Activated naive CD4-positive, alpha-beta T cell (primary cell): ENCODE measurements at places on chromosomes 3 and 15.

DNA sequence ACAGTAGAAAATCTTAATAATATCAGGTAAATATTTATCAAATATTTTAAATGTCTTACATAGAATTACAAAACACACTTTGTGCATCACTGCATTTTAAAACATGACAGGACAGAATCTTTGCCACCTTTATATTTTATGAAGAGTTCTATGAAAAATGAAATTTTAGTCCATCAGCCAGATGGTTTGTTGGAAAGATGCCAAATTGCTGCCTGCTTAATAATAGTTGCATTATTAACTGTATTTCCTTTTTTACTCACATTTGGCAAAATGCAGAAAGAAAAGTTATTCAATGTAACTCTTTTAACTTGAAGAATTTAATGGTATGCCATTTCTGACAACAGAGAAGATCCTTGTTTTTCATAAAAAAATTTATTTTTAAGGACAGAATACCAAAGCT is 1271.6 kb downstream of the NSUN3 start:
- DNase-seq: no peak

DNA sequence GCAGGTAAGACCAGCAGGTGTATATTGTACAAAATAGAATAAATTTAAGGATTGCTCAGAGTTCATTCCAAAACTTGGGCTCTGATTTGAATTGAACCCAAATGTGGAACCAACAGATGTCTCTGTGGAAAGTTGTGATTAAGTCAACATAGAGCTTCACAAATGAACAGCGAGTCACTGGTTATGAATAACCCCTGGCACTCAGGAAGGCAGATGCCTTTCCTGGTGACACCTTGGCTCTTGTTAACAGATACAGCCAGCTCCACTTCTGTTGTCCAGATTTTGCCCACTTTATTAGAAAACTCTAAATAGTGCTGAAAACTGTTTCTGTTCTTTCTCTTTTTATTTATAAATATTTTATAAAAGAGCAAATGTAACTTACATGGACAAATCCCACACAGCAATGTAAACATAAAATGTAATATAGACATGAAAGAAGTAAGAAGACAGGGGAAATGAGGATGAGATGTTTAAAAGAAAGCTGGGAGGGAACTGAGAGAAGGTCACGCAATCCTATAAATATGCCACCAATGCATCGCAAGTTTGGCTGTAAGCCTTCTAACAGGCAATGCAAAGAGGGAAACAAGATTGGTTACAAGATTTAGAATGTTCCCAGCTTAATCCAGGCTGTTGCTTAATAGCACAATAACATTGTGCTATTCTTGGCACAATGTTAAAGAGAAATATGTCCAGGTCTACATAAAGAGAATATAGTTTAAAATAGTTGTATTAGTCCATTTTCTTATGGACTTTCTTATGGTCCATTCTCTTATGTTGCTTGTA is 495.5 kb downstream of the TAFA4 start:
- DNase-seq: no peak

- no peak for DNase-seq
Observed at GRCh38 chr3:133836497-133837158, 31.0 kb downstream of the SRPRB start.

GRCh38 chr3:77602722-77603121 is 562.8 kb downstream of the ROBO2 start:
- no peak for DNase-seq

DNA sequence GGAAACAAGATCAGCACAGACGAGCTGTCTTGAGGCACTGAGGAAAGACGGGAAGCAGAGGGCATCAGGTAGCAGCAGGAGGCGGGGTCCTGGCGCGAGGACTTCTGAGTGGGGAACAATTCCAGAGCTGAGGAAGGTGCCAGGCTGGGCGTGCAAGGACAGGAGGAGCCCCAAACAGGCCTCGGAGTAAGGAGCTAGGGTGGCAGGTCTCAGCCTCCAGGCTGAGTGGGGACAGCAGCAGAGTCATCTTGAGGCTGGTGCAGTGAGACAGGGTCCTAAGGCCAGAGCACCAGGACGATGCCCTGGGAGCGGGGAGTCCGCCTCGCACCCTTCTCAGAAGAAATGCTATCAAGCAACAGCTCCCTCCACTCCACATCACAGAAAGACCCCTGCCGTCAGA is 78.4 kb downstream of the PCSK6 start:
- no peak for DNase-seq

DNA sequence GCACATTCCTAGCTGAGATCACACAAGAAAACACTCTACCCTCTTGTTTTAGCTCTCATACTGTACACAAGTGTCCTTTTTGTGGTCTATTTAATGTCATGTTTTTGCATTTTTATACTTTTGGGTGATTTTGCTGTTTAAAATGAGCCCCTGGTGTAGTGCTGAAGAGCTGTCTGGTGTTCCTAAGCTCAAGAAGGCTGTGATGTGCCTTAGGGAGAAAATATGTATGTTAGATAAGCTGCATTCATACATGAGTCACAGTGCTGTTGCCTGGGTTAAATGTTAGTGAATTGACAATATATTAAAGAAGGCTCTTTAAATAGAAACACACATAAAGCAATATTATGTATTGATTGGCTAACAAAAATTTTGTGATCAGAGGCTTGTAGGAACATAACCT is 387.4 kb upstream of the C2CD4B start:
- no peak for DNase-seq

DNA sequence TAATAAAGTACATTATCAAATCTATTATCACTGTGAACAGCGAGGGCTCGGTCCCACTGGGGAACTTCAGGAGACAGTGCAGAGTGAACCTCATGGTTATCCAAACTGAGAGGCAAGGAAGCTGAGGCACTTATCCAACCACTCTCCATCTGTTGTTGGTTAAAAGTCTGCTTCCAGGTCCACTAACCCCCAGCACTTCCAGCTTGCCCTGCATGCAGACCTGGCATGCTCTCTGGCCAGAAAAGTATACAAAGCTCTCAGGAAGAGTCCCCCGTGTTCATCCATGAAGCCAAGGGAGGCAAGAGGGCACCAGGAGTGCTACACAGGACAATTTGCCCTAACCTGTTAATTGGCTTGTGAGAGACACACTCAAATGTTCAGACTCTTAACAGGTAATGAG is 36.0 kb downstream of the FBN1 start:
- DNase-seq: no peak

- DNase-seq: no peak
Observed at GRCh38 chr15:60161704-60162103, 157.6 kb downstream of the FOXB1 start.
